ENCODE measurements at places on chromosomes 7 and 10.
A peak's percentile ranks its signal among the peaks of the same experiment; 100 is the strongest.

- DNase-seq: no peak
- H3K4me1 ChIP-seq: peaks cover 22% of the 10 kb centered on the region
- no peaks in the 10 kb centered on the region for H3K27me3 ChIP-seq
- H3K4me3 ChIP-seq: no peak overlapping the region
- H3K36me3 ChIP-seq: peaks cover 32% of the 10 kb centered on the region
These were observed 21.2 kb downstream of the CYP17A1 start for GRCh38 chr10:102815790-102816549.

GRCh38 chr10:119651514-119652360, 557 bp downstream of the BAG3 start:
- peak overlapping the region; percentile 100 for H3K27ac ChIP-seq
- peak overlapping the region; percentile 79 for H3K4me3 ChIP-seq
- DNase-seq: no peak
- no peaks in the 10 kb centered on the region for H3K27me3 ChIP-seq
- peaks cover 5% of the 10 kb centered on the region for H3K4me1 ChIP-seq
- no peaks in the 10 kb centered on the region for H3K36me3 ChIP-seq

- H3K36me3 ChIP-seq: no peaks in the 10 kb centered on the region
- peaks cover 4% of the 10 kb centered on the region for H3K4me1 ChIP-seq
- H3K27me3 ChIP-seq: no peaks in the 10 kb centered on the region
- DNase-seq: peak; percentile 89
- H3K4me3 ChIP-seq: no peak overlapping the region
- H3K27ac ChIP-seq: no peak overlapping the region
These were observed 13.7 kb downstream of the RPS24 start for GRCh38 chr10:78047314-78047891.

- H3K36me3 ChIP-seq: no peaks in the 10 kb centered on the region
- peak overlapping the region; percentile 96 for H3K27ac ChIP-seq
- no peaks in the 10 kb centered on the region for H3K4me1 ChIP-seq
- H3K27me3 ChIP-seq: peaks cover 3% of the 10 kb centered on the region
- no peak for DNase-seq
These were observed 317 bp downstream of the PDZD7 start for GRCh38 chr10:101030496-101031127.

- H3K36me3 ChIP-seq: no peaks in the 10 kb centered on the region
- no peaks in the 10 kb centered on the region for H3K27me3 ChIP-seq
- DNase-seq: peak; percentile 78
- peaks cover 10% of the 10 kb centered on the region for H3K4me1 ChIP-seq
- H3K27ac ChIP-seq: no peak overlapping the region
These were observed 9.8 kb upstream of the GRB10 start for GRCh38 chr7:50792342-50793119.

All from kidney (tissue), 22 donors.